Heart right ventricle (tissue), 16 donors: ENCODE measurements at places on chromosomes 6 and 20. TPM values are rescaled to one million over a fixed set of nuclear protein-coding genes. Genes with fewer than 3 reads are reported as not detected.

- H3K4me1 ChIP-seq = no peaks in the 10 kb centered on the region
- H3K36me3 ChIP-seq = no peaks in the 10 kb centered on the region
- H3K27me3 ChIP-seq = no peaks in the 10 kb centered on the region
- DNase-seq = no peak
Measured at GRCh38 chr6:102344769-102345168, 951.3 kb downstream of the GRIK2 start.

DNA sequence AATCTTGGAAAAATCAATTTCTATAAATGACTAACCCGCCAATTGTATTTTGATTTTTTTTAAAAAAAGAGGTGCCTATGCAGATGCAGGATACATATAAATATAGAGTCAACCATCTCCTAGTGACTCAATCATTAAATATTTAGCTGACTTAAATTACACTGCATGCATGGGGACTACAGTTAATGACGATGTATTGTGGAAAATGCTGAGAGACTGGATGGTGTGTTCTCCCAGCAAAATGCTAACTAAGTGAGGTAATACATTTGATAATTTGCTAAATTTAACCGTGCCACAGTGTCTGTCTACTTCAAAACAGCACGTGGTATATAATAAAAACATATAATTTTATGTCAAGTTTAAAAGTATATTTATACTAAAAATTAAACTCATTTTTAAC is 341.6 kb downstream of the PRKN start:
- peak overlapping the region; percentile 42 for H3K27ac ChIP-seq
- H3K36me3 ChIP-seq = no peaks in the 10 kb centered on the region
- H3K4me3 ChIP-seq = no peak overlapping the region
- no peak for DNase-seq

- H3K27me3 ChIP-seq = no peaks in the 10 kb centered on the region
- no peak for DNase-seq
- H3K27ac ChIP-seq = no peak overlapping the region
- no peaks in the 10 kb centered on the region for H3K4me1 ChIP-seq
- no peaks in the 10 kb centered on the region for H3K36me3 ChIP-seq
Measured at GRCh38 chr6:48490658-48491057, 379.7 kb upstream of the PTCHD4 start.

DNA sequence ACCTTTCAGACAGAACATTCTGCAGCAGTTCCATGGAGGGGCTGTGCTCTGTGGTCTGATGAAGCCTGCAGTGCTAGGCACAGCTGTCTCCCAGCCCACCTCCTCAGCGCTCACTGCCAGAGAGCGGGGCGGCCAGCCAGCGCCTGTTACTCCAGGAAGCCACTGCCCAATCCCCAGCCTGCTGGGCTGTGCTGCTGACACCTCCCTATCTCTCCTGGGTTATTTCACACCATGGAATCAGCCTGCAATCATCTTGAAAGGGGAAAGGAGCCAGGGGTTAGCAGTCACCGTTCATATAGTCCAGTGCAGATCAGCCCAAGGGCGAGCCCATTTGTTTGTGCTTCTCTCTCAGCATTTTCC is 46.3 kb upstream of the NHSL1 start:
- H3K27ac ChIP-seq = peak overlapping the region; percentile 32
- H3K4me3 ChIP-seq = peak overlapping the region; percentile 60
- peak; percentile 80 for DNase-seq
- H3K27me3 ChIP-seq = no peaks in the 10 kb centered on the region

- H3K36me3 ChIP-seq = no peaks in the 10 kb centered on the region
- H3K27me3 ChIP-seq = no peaks in the 10 kb centered on the region
- DNase-seq = no peak
Measured at GRCh38 chr20:13325033-13325432, 104.0 kb downstream of the ISM1 start.

GRCh38 chr20:13744352-13744751 is 40.4 kb downstream of the ESF1 start:
- H3K36me3 ChIP-seq = peaks cover 35% of the 10 kb centered on the region
- peaks cover 5% of the 10 kb centered on the region for H3K4me1 ChIP-seq
- H3K27ac ChIP-seq = no peak overlapping the region
- H3K27me3 ChIP-seq = no peaks in the 10 kb centered on the region

DNA sequence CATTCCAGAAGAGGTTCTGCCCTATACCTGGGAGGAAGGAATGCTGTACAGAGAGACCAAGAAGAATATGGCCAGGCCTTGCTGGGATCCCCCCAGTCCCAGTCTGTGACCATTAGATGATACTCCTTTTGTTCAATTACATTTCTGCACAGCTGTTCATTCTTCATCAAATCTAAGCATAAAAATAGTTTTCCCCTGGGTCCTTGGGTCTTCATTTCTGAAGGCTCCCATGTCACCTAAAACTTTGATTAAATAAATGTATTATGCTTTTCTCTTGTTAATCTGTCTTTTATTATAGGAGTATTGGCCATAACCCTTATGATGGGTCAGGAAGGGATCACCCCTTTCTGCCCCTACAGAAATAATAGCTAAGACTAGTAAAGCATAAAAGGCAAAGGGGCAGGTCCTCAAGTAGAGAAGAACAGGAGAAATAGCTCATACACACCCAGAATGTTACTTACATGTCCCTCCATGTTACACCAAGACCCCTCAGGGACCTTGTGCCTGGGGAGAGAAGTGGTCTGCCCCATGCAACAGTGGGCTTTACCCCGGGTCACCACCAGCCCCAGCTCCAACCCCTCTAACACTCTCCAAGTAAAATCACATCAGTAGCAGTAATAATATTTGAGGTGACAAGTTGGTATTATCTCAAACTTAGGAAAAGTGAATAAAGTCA is 2.1 kb upstream of the LTA start:
- no peak for DNase-seq
- H3K36me3 ChIP-seq = no peaks in the 10 kb centered on the region
- no peaks in the 10 kb centered on the region for H3K27me3 ChIP-seq

GRCh38 chr6:39251406-39251805 is 22.1 kb upstream of the KCNK5 start:
- no peak overlapping the region for H3K27ac ChIP-seq
- H3K4me1 ChIP-seq = no peaks in the 10 kb centered on the region
- H3K27me3 ChIP-seq = peaks cover 6% of the 10 kb centered on the region

- no peak for DNase-seq
- no peaks in the 10 kb centered on the region for H3K4me1 ChIP-seq
- no peaks in the 10 kb centered on the region for H3K36me3 ChIP-seq
- H3K27ac ChIP-seq = no peak overlapping the region
- no peaks in the 10 kb centered on the region for H3K27me3 ChIP-seq
- H3K4me3 ChIP-seq = no peak overlapping the region
Measured at GRCh38 chr6:53944543-53944942, 149.7 kb downstream of the LRRC1 start.

GRCh38 chr6:4478098-4478497 is 298.1 kb upstream of the CDYL start:
- no peak overlapping the region for H3K27ac ChIP-seq
- H3K4me1 ChIP-seq = peaks cover 9% of the 10 kb centered on the region
- H3K27me3 ChIP-seq = no peaks in the 10 kb centered on the region
- no peak overlapping the region for H3K4me3 ChIP-seq
- H3K36me3 ChIP-seq = no peaks in the 10 kb centered on the region

DNA sequence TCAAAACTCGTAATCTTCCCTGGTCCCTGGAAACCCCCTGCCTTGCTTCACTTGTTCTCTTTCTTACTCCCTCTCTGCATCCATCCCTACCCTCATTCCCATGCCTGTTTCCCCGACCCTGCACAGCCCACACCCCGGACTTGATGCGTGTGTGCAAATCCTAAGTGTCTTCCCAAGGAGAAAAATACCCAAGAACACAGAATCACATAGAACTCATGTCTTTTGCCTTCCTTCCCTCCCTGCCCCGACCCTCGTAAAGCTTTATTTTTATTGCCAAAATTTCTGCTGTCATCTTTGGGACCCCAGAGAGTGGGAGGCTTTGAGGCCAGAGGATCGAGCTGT is 169.6 kb upstream of the PMEPA1 start:
- peak overlapping the region; percentile 56 for H3K27ac ChIP-seq
- peaks cover 5% of the 10 kb centered on the region for H3K27me3 ChIP-seq
- H3K4me1 ChIP-seq = no peaks in the 10 kb centered on the region
- DNase-seq = no peak
- no peaks in the 10 kb centered on the region for H3K36me3 ChIP-seq

DNA sequence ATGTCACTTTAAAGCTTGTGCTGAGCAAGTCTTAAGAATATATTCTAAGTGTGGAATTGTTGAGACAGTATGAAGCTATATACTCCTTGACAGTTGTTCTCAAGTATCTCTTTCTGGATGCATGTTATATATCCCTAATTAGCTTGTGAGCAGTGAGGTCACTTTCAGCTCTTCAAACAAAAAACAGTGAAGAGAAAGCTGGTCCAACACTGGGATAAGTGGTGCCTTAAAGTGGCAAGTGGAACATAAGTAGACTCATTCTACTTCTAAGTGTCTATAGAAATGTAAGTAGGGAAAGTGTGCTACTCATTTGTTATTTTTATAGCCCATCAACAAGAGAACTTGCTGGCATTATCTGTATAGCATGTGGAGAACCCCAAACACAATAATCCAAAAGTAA is 133.1 kb upstream of the BACH2 start:
- no peaks in the 10 kb centered on the region for H3K36me3 ChIP-seq
- no peak overlapping the region for H3K27ac ChIP-seq
- no peak overlapping the region for H3K4me3 ChIP-seq
- no peak for DNase-seq
- H3K27me3 ChIP-seq = no peaks in the 10 kb centered on the region

DNA sequence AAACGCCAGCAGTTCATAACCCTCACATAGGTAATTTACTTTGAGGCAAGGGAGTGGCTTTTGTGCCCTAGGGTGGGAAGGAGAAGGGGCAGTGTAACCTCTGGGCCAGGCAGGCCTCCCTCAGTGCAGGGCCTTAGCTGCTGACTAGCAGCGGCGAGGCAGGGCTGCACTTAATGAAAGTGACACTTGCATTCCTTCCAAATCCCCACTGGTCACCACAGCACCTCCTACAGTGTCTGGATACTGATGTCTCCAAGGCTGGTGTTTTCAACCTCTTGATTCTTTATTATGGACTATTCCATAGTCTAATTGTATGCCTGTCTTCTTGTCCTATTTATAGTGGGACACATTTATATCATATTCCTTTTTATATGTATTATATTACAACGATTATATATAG is 152.7 kb downstream of the LY86 start:
- H3K27me3 ChIP-seq = no peaks in the 10 kb centered on the region
- no peak for DNase-seq
- H3K4me1 ChIP-seq = peaks cover 14% of the 10 kb centered on the region

GRCh38 chr20:62485062-62485700 is 9.4 kb upstream of the GATA5 start:
- peak overlapping the region; percentile 15 for H3K27ac ChIP-seq
- H3K4me3 ChIP-seq = peak overlapping the region; percentile 13
- H3K4me1 ChIP-seq = peaks cover 9% of the 10 kb centered on the region
- DNase-seq = peak; percentile 27

DNA sequence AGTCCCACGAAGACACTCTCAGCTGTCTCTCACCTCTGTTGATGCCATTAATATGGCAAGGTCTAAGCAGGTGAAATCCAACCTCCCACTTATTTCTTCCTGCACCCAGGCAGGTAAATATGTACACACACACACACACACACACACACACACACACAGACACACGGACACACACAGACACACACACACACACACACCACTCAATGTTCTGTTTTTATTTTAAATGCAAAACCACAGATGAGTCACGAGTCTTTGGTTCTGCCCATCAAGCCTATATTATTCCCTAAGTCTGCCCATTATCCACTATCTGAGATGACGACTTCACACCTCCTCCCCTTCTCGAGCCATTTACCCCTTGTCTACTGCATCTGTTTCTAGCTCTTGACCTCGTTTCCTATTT is 344.7 kb downstream of the CDH26 start:
- no peaks in the 10 kb centered on the region for H3K4me1 ChIP-seq
- DNase-seq = no peak
- no peaks in the 10 kb centered on the region for H3K36me3 ChIP-seq

DNA sequence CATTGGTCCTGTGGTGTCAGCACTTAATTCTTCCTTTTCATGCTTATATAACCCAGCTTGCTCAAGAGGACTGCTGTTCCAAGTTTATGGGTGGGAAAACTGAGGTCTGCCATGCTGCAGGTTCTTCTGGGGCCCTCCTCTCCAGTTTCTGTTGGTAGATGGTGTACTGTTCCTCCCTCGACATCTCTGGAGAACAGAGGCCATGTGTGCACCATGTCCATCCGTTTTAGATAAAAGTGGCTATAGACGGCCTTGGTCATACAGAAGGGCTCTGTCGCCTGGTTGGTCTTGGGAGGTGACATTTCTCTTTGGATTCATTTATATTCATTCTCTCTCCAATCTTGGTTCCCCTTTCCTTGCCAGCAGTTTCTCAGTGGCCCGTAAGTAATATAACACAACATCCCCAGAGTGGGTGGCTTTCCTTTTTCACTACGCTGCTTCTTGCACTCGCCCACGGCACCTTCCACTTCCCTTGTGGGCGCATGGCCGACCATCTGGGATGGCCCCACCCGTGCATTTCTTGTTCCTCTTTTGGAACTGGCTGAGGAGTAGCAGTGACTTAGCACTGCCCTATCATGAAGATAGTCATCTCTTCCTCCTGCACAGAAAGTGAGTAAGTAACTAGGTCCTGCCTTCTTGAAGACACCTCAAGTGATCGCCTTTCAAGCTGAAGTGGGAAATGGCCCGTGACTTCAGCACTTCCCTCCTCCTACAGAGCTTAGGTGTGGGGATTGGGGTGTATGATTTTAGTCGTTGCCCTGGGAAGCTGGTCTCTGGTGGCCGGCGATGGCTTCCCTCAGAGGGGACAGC is 94.2 kb downstream of the RREB1 start:
- no peaks in the 10 kb centered on the region for H3K27me3 ChIP-seq

Gene GHRH
- not detected for total RNA-seq

Gene ZC2HC1B
- not detected for total RNA-seq

Gene RFX6
- total RNA-seq = not detected

Gene FRK
- total RNA-seq = 6.2 TPM

Gene RNF182
- total RNA-seq = not detected

Gene DEFB118
- not detected for total RNA-seq

Gene MYT1
- total RNA-seq = 0.09 TPM

Gene PPP1R14C
- total RNA-seq = 75.9 TPM

Gene BEND6
- 0.15 TPM for total RNA-seq

Gene C6orf52
- total RNA-seq = not detected

Gene PERP
- 42.3 TPM for total RNA-seq
